Stimulated activated effector memory CD8-positive, alpha-beta T cell treated with anti-CD3 and anti-CD28 coated beads, Interleukin-12 subunit alpha, Interleukin-12 subunit beta, amount 100 ng/mL, for 72 hours (primary cell): ENCODE measurements at places on chromosomes 13 and 19.

DNA sequence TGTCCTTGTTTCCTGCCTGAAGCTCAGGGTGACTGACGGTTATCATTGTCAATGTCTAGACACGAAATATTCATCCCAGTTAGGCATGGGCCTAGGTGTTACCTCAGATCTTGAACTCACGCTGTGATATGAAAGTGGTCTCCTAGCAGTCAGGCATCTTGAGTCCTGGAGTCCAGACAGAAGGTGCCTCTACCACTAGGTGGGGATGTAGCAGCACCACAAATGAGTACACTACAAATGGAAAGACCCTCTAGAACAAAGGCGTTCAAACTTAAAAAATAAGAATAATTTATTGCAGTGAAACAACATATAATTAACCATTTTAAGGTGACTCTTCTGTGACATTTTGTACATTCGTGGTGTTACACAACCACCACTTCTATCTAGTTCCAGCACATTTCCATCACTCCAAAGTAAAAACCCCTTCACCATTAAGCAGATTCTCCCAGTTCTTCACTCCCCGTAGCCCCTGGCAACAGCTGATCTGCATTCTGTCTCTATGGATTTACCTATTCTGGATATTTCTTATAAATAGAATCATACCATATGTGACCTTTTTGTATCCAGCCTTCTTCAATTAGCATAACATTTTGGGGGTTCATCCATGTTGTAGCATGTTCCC, 11.9 kb upstream of the FRY start:
- no peak for DNase-seq

DNA sequence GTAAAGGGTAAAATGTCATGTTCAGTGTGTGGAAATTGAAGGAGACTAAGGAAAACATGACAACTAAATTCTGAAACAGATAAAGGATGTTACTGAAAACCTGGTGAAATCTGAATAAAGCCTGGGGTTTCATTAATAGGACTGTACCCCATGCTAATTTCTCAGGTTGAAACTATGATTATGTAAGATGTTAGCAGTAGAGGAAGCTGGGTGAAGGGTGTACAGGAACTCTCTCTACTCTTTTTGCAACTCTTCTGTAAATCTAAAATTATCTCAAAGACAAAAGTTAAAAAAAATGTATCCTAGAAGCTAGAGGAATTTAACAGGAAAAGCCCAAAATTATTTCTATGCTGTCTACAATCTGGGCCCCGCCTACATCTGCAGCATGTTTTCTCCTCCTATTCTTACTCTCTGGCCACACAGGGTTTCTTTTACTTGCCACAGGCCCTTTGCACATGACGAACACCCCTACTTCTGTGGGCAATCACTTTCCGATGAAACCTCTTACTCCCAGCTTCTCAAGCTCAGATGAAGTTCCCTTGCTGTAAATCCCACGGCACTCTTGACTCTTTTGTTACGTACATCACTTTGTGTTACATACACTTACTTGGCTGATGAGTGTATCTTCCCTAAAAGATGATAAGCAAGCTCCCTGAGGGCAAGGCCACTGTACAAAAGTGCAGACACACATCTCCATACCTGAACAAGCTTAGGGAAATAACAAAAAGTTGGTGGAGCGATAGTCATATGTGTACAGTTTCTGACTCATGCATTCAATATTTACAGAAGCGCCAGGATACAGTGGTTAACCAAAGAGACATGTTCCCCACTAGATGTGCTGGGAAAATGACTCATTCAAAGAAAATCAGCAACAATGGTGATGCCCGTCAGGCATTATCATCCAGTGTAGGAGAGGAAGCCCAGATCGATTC, 32.6 kb downstream of the RUBCNL start:
- DNase-seq: no peak

DNA sequence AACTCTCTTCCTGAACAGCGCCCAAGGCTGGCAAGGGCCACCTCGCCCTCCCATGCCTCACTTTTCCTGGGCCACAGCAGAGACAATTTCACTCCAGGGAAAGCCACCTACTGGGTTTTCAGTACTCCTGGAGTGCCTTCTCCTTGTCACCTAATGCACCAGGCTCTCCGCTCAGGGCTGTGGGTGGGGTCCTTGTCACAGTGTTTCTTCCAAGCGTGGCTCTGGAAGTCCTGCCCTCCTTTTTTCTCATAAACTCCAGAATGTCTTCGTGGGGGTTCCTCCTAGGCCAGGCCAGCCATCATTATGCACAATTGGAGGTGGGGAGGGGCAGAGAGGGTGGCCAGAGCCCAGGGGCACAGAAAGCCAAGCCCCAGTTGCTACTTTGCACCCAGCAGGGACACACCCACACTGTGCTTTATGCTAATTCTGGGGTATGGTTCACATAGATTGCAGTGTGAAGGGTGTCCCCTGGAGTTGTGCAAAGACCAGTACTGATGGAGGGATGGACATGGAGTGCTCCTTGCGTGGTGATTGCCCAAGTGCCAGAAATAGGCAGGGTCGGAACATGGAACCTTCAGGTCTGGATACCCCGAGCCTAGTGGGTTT, 78.8 kb downstream of the CHST8 start:
- no peak for DNase-seq

DNA sequence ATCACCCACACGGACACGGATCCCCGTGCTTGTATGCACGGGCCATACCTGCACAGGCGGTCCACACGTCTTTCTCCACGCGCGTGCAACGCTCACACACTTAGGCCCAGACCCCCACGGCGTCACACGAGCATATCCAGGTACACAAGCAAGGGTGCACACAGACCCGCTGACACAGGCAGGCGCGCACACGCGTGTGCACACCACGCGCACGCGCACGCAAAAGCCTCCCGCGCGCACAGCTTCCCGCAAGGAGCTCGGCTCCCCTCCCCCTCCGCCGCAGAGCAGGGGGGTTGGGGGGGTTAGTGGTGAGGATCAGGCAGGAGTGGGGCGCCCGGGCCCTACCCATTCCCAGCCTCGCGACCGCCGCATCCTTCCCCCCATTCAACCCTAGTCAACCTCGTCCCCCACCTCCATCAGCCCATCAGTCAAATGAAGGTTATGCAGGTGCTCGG, 407 bp downstream of the RAB3A start:
- no peak for DNase-seq

DNA sequence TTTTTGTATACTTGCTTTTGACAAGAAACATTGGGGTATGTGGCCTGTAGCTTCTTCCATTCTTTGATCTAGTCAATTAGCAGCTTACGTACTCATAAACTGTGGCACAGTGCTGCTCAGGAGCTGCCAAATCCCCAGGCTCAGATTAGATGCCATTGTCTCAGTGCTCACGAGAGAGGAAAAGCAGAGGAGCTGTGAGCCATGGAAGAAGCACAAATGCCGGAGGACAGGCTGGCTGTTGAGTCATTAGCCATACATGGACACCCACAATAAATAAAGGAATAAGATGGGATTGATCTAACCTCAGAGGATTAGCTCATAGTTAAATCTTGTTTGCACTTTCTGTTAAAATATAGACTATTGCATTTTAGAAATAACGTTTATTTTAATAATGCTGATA, 121.7 kb downstream of the POSTN start:
- DNase-seq: no peak

DNA sequence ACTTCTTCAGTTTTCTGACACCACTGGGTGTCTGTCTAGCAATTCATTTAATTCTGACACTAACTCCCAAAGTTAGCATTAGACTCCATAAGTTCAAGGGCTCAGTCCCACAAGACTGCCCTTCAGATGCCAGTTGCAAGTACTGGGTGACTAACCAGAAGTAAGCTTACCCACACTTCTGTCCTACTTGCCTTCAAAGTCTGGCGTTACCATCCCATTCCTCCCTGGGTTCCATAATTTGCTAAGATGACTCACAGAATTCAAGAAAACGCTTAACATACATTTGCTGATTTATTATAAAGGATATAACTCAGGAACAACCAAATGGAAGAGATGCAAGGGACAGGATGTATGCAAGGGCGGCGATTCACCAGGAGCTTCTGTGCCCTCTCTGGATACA, 45.5 kb upstream of the NPAS1 start:
- no peak for DNase-seq

DNA sequence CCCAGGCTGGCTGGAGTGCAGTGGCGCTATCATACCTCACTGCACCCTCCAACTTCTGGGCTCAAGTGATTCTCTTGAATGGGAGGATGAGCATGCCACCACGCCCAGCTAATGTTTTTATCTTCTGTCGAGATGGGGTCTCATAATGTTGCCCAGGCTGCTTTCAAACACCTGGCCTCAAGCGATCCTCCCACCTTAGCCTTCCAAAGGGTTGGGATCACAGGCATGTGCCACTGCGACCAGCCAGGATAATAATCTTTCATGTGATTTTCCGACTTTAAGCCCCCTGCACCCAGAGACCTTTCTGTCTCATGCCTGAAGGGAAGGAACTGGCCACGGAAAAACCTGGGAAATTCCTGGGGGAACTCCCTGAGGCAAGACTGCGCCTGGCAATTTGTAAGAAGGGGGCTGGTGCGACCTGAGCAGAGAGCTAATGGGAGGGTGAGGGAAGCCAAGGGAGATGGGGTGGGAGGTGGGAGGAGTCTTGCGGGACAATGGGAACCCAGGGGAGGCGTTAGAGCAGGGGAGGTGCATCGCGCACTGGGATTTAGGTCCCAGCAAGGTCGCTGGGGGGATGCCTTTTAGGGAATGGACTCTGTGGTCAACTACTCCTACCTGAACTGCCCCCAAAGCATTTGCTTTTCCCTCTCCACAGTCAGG, 1.2 kb upstream of the CCDC124 start:
- peak; percentile 50 for DNase-seq

DNA sequence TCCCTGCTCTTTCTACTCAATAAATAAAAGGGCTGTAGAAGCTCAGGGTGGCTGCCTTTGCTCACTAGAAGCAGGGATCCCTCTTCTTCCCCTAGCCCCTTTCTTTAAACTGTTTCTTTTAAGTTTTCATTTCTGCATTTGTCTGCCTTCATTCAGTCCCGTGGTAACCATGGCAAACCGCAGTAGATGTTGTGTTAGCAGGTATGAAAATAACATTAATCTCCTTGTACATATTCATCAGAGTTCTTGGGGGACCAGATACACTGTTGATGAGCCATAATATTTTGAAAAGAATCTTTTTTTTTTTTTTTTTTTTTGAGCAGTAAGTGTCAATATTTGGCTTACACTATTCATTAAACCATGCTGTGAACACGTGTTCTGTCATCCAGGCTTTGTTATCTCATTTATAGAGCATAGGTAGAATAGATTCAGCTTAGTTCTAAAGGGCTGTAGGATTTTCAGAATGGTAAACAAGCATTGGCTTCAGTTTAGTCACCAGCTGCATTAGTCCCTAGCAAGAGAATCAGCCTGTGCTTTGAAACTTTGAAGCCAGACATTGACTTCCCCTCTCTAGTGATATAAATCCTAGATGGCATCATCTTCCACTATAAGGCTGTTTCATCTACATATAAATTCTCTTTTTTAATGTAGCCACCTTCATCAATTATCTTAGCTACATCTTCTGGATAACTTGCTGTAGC, 59.4 kb upstream of the SPRY2 start:
- no peak for DNase-seq

DNA sequence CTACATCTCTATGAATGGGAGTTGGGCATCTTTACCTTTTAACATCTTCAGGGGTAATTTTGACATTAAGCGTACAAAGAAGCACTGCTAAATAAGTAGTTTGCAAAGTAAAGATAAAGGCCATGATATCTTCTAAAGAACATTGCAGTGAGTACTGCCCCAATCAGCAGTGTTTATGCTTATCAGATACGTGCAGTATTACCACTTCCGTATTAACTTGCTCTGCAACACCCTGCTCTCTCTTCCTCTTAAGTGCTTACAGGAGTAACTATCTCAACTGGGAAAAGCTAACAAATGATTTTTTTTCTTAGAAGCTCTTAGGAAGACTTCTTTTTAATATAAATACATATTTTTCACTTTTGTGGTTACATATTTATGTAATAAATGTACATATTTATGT, 793.7 kb upstream of the SLC10A2 start:
- DNase-seq: no peak

DNA sequence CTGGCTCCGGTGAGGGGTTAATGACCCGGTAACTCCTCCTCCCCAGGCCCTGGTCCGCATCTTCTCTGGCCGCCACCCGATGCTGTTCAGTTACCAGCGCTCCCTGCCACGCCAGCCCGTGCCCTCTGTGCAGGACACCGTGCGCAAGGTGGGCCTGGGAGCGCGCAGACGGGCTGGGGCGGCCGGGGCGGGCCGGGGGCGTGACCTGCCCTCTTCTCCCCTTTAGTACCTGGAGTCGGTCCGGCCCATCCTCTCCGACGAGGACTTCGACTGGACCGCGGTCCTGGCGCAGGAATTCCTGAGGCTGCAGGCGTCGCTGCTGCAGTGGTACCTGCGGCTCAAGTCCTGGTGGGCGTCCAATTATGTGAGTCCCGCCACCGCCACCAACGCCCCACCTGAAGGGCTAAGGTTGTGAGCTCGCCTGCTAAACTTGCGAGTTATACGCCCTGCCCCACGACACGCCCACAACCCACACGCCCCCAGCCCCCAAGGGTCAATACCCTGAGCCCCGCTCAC, 10.4 kb downstream of the CPT1C start:
- DNase-seq: no peak

- no peak for DNase-seq
Observed at GRCh38 chr13:28522871-28523270, 27.9 kb upstream of the FLT1 start.

GRCh38 chr19:17965370-17966128, 1.4 kb upstream of the KCNN1 start:
- no peak for DNase-seq

DNA sequence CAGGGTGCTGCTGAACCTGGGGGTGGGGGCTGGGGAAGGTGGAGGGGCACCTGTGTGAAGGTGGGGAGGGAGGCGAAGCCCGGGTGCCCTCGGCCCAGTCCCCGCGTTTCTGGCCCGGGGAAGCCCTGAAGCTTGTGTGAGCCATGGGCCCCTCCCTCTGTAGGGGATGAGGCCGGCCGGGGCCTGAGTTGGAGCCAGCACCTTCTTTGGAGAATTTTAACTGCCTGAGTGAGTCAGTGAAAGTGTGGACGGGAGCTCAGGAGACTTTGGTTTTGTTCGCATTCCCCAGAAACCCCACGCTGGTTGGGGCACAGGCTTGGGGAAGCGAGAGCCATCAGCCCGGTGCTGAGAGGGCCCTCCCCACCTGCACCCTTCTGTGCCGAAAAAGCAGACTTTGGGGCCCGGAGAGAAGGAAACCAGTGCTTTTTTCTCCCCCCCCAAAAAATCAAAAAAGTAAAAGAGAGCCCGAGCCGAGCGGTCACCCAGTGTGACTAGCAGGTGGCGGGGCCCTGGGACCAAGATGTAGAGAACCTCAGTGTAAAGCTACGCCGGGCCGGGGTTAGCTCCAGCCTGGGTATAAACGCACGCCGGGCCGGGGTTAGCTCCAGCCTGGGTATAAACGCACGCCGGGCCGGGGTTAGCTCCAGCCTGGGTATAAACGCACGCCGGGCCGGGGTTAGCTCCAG, 45.1 kb downstream of the TMEM255B start:
- no peak for DNase-seq

DNA sequence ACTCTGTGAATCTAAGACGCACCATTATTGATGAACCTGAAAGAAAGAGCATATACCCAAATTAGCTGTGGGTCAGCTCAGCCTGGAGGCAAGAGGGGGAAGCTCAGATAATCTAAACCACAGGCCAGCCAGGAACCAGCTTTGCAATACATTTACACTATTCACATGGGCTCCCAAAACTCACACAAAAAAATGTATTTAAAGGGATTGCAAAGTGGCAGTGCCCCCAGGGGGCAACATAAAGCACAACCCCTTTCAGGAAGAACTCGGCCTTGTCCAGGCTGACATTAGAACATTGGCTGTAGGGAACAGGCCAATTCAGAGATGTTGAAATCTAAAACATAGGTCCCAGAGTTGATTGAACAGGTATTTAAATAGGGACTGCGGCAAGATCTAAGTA, 3.2 kb upstream of the PROZ start:
- no peak for DNase-seq

- no peak for DNase-seq
Observed at GRCh38 chr13:36975172-36975571, 24.0 kb downstream of the ALG5 start.
